ENCODE measurements at places on chromosomes 16 and 17.

DNA sequence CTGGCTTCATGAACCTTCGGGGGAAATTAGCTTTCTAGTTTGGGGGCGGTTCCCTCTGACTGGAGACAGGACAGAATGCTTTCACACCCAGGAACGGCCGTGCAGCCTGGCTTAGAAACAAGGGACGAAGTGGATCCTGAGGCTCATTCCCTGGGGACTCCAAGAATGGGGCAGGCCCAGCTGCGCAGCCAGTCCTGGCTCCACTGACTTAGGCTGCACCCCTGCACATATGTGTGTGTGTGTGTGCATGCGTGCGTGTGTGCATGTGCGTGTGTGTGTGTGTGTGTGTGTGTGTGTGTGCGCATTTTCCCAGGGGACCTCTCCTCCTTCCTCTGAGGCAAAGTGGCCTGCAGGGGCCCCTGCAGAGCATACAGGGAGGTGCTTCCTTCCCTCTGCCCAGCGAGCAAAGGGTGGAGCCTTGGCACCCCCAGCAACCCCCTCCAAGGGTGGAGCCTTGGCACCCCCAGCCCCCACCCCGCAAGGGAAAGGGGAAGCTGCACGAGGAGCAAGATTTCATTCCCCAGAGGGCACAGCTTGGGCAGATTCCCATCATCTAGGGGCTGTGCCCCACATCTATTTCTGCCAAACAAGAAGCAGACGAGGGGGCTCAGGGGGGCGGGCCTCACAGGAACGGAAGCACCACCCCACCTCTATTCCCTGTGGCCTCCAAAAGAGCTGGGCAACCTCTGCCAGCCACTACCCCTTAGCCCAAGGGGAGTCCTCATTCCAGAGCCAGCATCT, 97.6 kb upstream of the CBX4 start:
- DNase-seq = no peak

GRCh38 chr17:5630434-5630833, 46.1 kb upstream of the NLRP1 start:
- DNase-seq = peak; percentile 36

- DNase-seq = no peak
Observed at GRCh38 chr17:6420173-6420641, 14.7 kb downstream of the AIPL1 start.

- peak; percentile 75 for DNase-seq
Observed at GRCh38 chr17:82775001-82775823, 23.3 kb downstream of the TBCD start.

- DNase-seq = peak; percentile 41
Observed at GRCh38 chr17:82696916-82697807, 1.3 kb downstream of the RAB40B start.

Data from eye (tissue), 1 donor.